ENCODE measurements at places on chromosomes 12 and 14.

DNA sequence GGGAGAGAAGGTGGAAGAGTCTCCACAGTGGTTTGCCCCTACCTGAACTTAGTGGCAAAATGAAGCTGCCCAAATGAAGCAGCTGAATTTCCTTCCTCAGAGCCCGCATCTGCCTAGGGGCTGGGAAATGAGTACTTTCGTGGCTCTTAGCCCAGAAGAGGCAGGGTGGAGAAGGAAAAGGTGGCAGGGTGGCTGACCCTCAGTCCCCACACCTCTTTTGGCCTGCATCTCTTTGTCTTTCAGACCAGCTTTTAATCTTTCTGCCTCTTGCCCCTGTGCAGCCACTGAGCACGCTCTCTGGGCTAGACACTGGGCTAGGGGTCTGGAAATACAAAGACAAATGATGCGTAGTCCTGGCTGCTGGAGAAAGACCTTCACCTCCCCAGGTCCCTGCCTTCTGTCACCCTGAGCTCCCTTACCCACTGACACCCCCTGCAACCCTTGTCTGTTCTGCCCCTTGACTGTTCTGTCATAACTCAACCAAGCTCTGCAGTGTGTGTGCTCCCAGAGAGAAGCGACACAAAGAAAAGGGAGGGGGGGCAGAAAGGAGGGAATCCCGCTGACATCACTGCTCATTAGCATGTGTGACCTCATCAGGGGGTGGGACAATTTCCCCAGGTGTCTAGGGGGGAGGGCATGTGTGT is 371 bp upstream of the REM2 start:
- DNase-seq, result no peak

- DNase-seq, result no peak
Observed at GRCh38 chr12:24881227-24881626, 67.7 kb downstream of the BCAT1 start.

GRCh38 chr12:104596134-104596799 is 139.5 kb downstream of the CHST11 start:
- DNase-seq, result no peak

DNA sequence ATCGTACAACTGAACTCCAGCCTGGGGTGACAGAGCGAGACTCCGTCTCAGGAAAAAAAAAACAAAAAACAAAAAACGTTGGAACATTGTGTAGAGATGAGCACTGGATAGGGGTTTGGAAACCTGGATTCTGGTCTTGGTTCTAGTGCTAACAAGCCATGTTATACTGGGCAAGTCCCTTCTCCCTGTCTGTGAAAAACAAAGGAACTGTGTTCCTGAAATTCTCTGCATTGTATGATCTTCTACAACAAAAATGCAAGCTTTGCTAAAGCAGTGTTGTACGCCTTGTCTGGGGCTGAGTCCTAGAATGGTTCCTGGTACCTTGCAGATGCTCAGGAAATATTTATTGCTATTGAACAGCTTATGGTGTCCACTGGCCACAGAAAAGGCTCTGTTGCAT is 13.4 kb downstream of the GPRC5D start:
- DNase-seq, result no peak

- peak; percentile 69 for DNase-seq
Observed at GRCh38 chr12:94101738-94102660, 46.4 kb upstream of the PLXNC1 start.

GRCh38 chr12:123118497-123118896 is 32.4 kb downstream of the PITPNM2 start:
- no peak for DNase-seq

DNA sequence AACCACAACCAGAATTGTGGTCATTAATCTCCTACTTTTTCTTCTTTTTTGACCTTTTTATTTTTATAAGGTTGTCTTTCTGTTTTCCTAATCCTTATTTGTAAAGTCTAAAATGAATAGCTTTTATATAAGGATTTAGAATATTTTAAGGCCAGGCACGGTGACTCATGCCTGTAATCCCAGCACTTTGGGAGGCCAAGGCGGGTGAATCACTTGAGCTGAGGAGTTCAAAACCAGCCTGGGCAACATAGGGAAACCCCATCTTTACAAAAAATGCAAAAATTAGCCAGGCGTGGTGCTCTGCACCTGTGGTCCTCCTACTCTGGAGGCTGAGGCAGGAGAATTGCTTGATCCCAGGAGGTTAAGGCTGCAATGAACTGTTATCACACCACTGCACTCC is 55.1 kb downstream of the IFT81 start:
- no peak for DNase-seq

GRCh38 chr14:51807356-51807755 is 53.1 kb upstream of the GNG2 start:
- DNase-seq, result no peak

- DNase-seq, result no peak
Observed at GRCh38 chr12:59059088-59059935, 139.0 kb upstream of the LRIG3 start.

GRCh38 chr12:58069268-58069963 is 128.0 kb downstream of the ATP23 start:
- no peak for DNase-seq

GRCh38 chr12:14284184-14284722 is 81.2 kb upstream of the ATF7IP start:
- no peak for DNase-seq

DNA sequence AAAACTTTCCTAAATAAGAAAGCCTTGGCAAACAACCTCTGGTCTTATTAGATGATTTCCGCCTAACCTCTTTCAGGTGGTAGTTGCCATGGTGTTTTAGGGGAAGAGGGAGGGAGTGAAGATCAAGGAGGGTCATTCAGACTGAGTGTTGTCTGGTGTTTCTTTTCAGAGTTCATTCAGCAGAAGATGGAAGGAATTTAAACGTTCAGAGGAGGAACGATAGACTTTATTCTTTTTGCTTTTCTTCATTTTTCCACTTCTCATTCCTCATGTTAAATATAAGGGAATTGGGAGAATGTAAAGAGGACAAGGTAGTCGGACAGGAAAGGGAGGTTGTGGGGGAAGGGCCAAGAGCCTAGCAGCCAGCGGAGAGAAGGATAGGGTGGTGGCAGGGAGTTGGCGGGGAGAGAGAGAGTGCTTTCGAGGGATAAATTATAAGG is 17.4 kb upstream of the SALL2 start:
- no peak for DNase-seq

DNA sequence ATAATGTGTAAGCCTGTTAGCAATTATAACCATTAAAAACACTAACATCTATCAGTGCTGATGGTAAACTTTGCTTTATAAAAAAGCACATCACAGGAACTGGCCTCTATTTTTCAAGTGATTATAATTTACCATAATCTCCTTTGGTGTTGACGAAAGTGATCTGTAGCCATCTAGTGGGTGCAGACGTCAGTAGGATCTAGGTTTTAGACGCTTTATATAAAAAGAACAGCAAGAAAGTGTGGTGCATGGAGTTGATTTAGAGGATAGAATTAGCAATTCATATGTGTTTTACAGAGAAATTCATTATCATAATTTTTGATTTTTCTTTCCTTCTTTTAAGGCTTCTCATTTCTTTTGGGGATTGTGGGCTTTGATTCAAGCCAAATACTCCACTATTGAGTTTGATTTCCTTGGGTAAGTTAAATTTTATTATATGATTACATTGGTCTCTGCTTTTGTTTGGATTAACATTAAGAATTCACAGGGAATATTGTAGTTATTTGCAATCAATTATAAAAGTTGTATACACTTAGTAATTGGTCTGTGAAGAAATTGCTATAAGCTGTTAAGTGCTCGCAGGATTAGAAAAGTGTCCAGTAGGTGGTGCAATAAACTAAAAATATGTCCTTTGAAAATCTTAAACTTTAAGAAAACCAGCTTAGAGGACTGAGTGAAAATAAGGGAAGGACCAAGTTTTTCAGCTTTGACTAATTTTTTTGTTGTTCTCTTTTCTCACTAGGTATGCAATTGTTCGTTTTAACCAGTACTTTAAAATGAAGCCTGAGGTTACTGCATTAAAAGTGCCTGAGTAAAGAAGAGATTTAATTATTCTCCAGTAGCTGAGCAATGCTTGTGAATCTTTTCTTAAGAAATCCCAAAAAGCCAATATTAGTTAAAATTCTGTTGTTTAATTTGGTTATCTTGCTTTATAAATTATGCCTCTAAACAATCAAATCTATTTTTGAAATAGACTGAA is 59.5 kb downstream of the ETNK1 start:
- no peak for DNase-seq

DNA sequence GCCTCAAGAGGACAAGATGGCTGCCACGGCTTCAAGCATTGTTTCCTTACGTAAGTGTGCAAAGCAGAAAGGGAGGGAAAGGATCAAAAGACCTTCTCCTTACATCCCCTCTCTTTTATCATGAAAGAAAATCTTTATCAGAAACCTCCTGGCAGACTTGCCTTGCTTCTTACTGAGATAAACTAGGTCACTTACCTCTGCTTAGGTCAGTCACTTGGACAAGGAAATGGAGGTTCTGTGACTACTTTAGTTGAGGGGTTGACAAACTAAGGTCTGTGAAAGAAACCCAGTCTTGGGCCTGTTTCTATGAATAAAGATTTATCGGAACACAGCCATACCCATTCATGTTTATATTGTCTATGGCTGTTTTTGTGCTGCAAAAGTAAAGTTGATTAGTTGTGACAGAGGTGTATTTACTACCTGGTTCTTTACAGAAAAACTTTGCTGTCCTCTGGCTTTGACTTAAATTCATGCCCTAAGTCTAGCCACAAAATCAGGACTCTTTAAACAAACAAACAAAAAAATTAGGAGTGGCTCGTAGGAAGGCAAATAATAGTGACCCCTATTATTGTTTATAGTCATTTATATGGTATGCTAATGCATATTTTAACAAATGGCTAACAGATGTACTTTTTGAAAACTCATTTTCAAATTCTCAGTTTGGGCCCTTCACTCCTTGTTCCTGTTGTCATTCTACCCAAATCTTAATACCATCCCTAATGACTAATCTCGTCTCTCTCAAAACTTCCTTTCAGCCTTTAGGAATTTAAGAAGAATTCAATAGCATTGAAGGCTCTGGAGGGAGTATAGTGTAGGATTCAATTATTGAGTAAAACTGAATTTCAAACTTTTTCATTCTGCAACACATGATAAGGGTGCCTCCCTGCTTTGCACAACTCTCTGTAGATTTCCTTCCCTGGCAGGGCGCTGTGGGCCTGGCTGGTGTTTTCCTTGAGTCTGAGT is 42.0 kb upstream of the ATP2B1 start:
- no peak for DNase-seq

DNA sequence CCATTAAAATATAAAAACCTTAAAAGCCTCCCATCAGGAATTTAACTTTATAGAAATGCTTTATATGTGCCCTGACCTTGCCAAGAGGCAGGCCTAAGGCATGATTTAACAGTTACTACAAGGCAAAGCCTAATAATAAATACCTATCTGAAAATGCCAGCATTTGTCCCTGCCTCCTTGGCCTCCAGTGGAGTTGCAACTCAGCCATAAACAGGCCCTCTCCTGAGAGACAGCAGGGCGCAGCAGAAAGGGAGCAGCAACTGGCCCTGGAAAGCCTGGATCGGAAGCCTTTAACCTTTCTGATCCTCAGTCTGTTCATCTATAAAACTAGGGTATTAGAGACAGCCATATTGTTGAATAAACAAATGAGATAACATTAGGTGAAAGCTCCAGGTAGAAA is 324.4 kb downstream of the PAWR start:
- no peak for DNase-seq

DNA sequence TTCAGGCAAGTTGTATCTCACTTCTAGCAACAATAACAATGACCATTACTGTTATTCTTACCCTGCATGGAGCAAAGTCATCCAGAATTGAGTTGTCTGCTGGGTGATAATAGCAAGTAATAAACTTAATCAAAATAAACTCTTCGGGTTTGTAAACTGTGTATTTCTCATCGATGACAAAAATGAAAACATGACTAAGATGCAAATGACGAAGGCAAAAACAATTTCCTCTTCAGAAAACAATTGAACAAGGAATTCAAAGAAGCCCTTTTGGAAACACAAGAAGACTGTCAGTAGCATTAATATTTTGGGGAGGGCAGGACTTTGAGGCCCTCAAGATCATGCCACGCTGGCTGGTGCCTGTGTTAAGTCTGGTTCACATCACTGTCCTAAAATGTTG is 232.0 kb downstream of the BTG1 start:
- no peak for DNase-seq

DNA sequence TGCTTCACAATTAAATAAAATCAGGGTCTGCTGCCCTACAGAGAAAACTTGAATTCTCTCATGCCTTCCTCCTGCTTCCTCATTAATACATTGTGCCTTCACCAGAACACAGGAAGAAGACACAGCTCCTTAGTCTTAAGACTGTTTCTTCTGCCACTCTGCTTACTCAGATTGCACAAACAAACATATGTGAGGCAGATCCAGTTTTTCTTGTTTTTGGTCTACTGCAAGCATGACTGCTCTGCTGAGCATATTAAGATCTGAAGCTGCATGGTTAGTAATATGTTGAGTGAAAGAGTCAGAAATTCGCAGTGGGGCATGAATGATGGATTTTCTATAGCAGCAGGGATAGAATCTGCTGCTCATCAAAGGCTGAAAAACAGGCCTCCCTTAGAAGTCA is 321.1 kb upstream of the STXBP6 start:
- no peak for DNase-seq

GRCh38 chr12:67475725-67476124 is 172.8 kb upstream of the DYRK2 start:
- no peak for DNase-seq

- no peak for DNase-seq
Observed at GRCh38 chr12:126114441-126114840, 1049.2 kb downstream of the AACS start.

All from stimulated activated CD4-positive, alpha-beta T cell treated with anti-CD3 and anti-CD28 coated beads, TNF-alpha, amount 100 ng/mL, for 48 hours (primary cell).